HCEC 1CT (cell line): ENCODE measurements at places on chromosomes 6 and 20.

GRCh38 chr6:71454056-71454455 lies 165.4 kb downstream of the OGFRL1 start:
- DNase-seq = no peak

DNA sequence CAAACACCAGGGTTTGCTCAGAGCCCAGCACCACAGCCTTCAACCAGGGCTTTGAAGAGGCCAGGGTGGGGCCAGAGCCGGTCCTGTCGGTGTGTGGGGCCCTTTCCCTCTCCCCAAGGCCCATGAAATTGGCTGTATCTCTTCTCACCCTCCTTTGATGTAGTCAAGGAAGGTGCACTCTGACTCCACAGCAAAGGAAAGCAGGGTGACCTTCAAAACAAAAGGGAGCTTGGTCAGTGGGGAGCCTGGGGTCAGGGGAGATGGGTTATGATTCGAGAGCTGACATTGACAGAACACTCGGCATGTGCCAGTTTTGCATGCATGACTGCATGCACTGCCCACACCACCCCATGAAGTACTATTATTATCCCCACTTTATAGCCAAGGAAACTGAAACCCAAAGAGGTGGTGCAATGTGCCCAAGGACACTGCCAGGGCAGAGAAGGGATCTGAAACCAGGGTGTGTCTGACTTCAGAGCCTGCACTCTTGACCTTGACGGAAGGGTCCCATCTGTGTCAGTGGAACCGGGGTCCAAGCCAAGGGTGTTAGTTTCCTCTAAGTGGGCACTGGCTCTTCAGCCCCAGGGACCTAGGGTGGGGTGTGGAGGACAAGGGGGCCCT lies 55.4 kb downstream of the RAB44 start:
- DNase-seq = no peak

DNA sequence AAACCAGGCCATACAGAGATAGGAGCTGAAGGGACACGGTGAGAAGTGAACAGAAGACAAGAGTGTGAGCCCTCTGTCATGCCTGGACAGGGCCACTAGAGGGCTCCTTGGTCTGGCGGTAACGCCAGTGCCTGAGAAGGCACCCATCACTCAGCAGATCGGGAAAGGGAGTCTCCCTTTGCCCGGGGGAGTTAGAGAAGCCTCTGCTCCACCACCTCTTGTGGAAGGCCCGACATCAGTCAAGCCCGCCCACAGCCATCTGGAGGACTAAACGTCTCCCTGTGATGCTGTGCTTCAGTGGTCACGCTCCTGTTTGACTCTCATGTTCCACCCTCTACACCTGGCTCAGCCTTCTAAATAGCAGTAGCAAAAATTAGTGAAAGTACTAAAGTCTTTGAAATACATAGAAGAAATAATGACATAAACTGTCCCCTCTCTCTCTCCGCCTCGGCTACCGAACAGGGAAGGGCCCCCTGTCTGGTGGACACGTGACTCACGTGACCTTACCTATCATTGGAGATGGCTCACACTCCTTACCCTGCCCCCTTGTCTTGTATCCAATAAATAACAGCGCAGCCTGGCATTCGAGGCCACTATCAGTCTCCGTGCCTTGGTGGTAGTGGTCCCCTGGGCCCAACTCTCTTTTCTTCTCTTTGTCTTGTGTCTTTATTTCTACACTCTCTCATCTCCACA lies 66.7 kb downstream of the RPP21 start:
- peak; percentile 12 for DNase-seq

DNA sequence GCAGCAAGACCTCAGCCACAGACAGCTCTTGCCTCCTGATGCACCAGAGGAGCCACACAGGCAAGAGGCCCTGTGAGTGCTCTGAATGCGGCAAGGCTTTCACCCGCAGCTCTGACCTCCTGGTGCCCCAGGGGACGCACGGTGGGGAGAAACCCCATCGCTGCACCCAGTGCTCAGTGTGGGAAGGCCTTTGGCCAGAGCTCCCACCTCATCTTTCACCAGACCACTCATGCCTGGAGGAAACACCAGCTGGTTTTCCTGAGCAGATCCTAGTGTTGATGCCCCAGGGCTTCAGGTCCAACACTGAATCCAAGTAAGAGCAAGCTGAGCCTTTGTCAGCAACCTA lies 37.0 kb upstream of the XRN2 start:
- no peak for DNase-seq

DNA sequence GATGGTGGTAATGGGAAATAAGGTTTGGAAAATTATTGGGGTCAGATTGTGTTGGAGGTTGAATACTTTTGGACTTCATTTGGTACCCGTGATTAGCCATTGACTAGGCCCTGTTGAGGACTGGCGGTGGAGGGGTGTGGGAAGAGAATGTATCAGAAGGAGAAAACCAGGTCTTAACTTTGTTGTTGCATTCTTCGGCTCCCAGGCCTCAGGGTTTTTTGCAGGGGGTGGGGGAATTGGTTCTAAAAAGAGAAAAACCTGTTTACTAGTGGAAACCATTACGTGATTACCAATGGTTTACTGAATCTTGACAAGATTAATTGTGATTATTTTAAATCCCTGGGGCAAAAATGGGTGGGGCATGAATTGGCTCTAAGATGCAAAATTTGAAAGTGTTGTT lies 85.1 kb downstream of the PHF20 start:
- DNase-seq = no peak

- DNase-seq = no peak
Measured at GRCh38 chr20:34931771-34932170, 23.8 kb downstream of the GSS start.

- no peak for DNase-seq
Measured at GRCh38 chr6:105215506-105215905, 35.7 kb upstream of the POPDC3 start.

DNA sequence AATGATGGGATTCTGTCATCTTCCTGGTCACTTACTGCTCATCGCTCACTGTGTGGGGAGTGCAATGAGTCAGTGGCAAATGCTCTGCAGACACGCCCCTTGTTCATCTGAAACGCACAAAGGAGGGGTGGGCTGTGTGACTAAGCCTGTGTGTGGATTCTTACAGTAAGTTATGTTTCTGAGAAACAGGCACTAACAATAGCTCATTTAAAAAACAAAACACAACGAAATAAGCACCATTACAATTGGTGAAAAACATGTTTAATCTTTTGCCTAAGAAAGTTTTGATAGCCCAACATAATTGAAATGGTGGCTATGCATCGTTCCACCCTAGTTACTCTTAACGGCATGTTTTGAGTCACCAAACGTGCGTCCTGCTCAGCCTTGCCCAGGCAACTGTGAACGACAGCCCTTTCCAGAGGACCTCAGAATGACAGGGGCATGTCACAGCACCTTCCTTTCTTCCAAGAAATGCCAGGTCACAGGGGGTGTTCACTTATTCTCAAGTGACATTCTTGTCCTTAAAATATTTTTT lies 118.4 kb upstream of the SGK1 start:
- DNase-seq = peak; percentile 95

DNA sequence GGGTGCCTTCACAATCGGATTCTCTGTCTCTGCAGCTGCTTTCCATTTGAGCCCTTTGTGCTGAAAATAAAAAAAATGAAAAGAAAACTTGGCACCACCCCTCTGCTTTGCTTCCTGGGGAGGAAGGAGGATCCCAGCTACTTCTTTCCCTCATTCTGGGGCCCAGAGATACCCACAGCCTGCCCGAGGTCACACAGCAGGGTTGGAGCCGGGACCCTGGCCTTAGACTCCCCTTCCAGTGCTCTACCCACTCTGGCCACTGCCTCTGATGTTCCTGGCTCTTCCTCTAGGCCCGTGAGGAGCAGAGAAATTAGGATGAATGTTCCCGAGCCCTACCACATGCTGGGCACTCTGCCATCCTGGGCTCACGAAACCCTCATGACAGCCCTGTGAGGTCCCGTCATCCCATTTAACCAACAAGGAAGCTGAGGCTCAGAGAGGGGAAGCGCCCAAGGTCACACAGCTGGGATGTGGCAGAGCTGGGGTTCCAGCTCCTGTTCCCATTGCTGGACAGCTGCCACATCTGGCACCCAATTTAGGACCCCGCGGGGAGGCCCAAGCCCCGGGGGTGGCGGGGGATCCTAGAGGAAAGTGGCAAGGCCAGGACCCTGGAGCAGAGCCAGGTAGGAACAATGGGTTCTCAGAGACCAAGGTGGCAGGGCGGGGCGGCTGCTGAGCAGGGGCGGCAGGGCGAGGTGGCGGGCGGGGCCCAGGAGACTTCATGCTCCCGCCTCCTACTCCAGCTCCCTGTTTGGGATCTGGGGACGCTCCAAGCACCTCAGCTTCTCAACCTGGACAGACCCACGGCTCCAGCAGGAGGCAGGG lies 76.6 kb downstream of the CEBPB start:
- no peak for DNase-seq

GRCh38 chr20:38805502-38805957 lies at the start of gene PPP1R16B:
PPP1R16B (plus strand) TSS chr20:38805697; CDS start chr20:38835926, 30,229 bp downstream.
- DNase-seq = no peak

- no peak for DNase-seq
Measured at GRCh38 chr6:130961148-130961547, 101.9 kb downstream of the EPB41L2 start.

- DNase-seq = no peak
Measured at GRCh38 chr6:149541139-149541538, 4.7 kb downstream of the PPIL4 start.

DNA sequence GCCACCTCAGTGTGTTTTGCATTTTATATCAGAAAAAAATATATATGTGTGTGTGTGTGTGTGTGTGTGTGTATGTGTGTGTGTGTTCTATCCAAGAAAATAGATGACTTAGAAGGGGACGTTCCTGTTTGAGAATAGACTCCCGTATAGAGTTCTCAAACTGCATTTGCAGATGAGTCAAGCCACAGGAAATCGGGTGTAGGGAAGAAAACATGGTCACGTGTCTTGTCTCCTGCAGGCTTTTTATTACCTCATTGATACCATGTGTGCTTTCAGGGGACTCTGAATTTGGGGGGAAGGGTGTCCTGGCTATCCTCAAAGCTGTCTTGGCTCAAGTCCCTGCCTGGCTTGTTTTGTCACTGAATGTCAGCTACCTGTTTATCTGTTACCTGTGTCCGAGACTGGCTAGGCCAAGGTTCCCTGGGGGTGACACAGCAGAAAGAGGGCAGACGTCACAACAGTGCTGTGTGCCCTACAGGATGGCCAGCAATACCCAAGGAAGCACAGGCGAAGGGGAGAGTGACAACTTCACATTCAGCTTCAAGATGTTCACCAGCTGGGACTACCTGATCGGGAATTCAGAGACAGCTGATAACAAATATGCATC lies 55.7 kb upstream of the NOP56 start:
- DNase-seq = peak; percentile 75

GRCh38 chr6:6006428-6007365 lies at the start of gene NRN1:
NRN1 (minus strand) TSS chr6:6006925; CDS start chr6:6006749, 176 bp downstream.
- no peak for DNase-seq

GRCh38 chr20:19780261-19780660 lies 22.2 kb downstream of the RIN2 start:
- no peak for DNase-seq

DNA sequence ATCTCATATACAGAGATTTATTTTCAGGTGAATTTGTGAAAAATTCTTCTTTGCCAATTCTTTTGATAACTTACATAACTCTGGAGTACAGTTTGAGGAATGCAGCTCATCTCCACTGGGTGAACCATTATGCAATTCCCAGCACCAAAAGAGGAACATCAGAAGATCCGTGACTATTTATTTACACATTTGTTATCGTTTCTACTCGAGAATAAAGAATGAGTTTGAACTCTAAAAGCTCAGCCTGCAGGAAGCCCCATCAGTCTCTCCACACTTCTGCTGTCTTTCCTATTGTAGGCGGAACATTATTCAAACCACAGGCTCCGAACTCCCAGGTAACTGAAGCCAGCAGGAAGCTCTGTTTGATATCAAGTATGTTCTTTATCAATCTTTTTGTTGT lies 95.9 kb upstream of the IFNGR1 start:
- no peak for DNase-seq

- no peak for DNase-seq
Measured at GRCh38 chr6:31287619-31288018, 15.7 kb upstream of the HLA-C start.

GRCh38 chr6:170151804-170152123 lies 139.1 kb downstream of the DLL1 start:
- DNase-seq = no peak

DNA sequence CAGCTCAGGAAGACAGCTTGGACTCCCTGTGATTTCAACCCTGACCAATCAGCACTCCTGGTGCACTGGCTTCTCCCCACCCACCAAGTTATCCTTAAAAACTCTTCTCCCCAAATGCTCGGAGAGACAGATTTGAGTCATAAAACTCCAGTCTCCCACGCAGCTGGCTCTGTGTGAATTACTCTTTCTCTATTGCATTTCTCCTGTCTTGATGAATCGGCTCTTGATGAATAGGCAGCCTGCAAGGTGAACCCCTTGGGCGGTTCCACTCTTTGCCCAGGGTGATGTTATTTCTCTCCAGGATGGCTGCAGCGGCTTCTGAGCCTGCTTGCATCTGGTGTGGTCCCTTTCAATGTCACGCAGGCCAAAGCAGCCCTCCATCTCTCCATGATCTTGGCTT lies 12.4 kb downstream of the SLC52A3 start:
- DNase-seq = no peak

- no peak for DNase-seq
Measured at GRCh38 chr6:101543796-101544195, 150.3 kb downstream of the GRIK2 start.

DNA sequence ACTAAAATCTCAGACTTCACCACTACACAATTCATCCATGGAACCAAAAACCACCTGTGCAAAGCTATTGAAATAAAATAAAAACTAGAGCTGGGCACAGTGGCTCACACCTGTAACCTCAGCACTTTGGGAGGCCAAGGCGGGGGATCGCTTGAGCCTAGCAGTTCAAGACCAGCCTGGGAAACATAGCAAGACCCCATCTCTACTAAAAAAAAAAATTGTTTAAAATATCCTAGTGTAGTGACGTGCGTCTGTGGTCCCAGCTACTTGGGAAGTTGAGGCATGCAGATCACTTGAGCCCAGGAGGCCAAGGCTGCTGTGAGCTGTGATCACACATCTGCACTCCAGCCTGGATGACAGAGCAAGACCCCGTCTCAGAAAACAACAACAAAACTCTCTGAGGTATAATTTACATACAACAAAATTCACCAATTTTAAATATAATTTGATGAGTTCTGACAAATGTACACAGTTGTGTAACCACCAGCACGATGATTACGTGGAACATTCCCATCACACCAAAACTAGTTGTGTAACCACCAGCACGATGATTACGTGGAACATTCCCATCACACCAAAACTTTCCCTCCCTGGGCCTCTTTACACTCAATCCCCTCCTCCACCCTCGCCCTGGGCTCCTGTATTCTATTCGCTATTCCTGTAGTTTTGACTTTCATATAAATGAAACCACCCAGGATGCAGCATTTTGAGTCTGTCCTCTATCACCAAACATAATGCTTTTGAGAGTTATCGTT lies 107.5 kb downstream of the TAF4 start:
- DNase-seq = no peak
